CD4-positive, alpha-beta T cell treated with Interleukin-4 for 4 hours (primary cell): ENCODE measurements at places on chromosomes 7 and 10.

- DNase-seq = no peak
Measured at GRCh38 chr10:68924593-68924992, 23.5 kb downstream of the DDX50 start.

- no peak for DNase-seq
Measured at GRCh38 chr10:110822712-110823311, 48.9 kb upstream of the PDCD4 start.

- DNase-seq = no peak
Measured at GRCh38 chr7:44920119-44920518, 34.8 kb upstream of the PURB start.

GRCh38 chr10:69710008-69710888, 80.2 kb downstream of the FAM241B start:
- no peak for DNase-seq

DNA sequence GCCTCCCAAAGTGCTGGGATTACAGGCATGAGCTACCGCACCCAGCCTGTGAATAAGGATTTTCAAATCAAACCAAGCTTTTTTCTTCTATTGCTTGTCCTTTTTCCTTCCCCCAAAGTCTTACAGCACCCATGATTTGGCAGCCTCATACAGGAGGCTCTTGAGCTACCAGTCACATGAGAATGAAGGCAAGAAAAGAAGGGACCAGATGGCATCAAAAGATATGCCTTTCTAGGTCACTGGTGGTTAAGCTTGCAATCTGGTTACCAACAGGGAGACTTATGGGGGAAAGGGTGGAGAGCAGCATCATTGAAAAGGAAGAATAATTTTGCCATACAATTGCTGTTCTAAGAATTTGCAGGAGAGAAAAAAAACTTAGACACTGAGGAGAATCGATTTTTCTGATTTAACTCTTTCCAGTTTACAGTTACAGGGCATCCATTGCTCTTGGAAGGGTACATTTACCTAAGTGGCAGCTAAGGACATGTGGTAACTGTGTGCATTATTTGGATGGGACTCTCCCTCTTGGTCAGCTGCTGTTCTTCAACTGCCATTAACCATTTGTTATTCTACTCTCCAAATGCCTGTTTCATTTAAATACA, 29.5 kb downstream of the SMNDC1 start:
- DNase-seq = peak; percentile 5

GRCh38 chr7:132991615-132992587, 90.0 kb downstream of the CHCHD3 start:
- DNase-seq = no peak

DNA sequence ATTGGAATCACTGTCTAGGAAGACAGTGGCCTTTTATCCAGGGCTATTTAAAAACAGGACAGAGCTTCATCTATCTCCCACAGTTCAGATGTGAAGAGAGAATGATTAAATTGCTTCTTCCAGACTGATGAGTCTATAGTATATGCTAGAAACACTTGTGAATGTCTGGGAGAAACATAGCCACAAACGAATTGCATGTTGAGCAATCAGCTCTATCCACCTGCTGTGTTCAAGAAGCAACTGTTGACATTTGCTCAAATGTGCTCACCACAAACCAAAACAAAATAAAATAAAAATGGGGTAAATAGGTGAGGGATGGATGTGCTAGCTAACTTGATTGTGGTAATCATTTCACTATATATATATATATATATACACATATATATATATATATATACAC, 195.1 kb downstream of the HECW1 start:
- no peak for DNase-seq
